ENCODE measurements at places on chromosomes 4 and X.

DNA sequence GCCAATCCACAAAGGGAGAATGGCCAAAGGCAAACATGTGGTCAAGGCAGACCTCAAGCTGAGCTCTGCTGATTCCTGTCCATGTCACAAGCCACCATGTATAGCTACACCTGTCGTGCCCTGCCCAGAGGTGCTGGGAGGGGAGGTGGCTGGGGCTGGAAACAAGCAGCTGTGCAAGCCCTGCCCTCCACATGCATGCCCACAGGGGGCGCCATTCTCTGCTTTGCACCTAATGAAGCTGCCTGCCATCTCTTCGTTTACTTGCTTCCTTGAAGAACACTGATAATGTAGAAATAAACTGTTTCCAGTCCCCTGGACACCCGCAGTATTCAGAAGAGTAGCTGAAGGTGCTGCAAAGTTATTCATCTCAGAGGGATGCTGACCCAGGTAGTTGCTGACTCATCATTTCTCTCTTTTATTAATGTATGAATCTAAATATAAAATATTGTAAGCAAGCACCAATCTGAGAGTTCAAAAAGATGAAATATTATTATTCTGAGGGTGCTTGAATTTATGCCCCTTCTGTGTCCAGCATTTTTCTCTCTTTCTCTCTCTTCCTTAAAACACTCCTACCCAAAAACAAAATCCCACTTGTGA is 278.6 kb downstream of the ADGRA3 start:
- DNase-seq = no peak

DNA sequence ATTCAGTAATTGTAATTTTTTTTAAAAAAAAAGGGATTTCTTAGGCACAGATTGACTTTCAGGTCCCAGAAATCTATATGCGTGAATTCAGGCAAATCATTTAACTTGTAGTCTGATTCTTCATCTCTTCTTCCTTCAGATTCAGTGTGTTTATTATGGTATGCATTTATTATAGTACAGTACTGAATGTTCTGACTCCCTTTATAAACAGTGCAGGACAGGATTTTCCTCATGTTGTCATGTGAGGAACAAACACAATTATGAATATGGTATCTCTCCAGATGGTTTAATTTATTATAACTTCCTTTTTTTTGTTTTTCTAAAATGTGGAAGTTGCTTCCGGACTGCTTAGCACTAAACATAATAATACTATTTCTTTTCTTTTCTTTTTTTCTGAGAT is 54.2 kb downstream of the RPS3A start:
- DNase-seq = no peak

- no peak for DNase-seq
Observed at GRCh38 chr4:174583056-174583455, 60.8 kb upstream of the HPGD start.

- peak; percentile 54 for DNase-seq
Observed at GRCh38 chr4:100295792-100296191, 105.5 kb upstream of the DDIT4L start.

GRCh38 chrX:25166546-25166945 is 150.8 kb upstream of the ARX start:
- no peak for DNase-seq

- no peak for DNase-seq
Observed at GRCh38 chr4:31647786-31648185, 927.6 kb downstream of the PCDH7 start.

GRCh38 chr4:126174627-126175026 is 859.9 kb downstream of the FAT4 start:
- no peak for DNase-seq

DNA sequence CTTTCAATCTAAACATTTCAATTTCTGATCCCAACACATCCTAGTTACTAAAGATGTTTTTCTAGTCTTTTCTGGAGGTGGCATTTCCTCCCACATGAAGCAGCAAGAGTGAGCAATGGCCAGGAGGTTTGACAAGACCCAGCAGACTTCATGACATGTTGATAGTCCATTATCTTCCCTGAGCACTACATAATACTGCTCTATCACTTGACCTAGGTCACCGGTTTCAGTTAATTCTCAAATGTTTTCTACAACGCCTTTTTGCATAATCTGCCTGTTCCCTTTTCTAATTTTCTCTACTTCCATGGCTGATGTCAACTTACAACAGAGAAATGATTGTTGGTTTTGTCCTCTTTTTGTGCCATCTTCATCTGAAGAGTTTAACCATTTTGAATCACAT is 62.0 kb upstream of the GPRIN3 start:
- no peak for DNase-seq

DNA sequence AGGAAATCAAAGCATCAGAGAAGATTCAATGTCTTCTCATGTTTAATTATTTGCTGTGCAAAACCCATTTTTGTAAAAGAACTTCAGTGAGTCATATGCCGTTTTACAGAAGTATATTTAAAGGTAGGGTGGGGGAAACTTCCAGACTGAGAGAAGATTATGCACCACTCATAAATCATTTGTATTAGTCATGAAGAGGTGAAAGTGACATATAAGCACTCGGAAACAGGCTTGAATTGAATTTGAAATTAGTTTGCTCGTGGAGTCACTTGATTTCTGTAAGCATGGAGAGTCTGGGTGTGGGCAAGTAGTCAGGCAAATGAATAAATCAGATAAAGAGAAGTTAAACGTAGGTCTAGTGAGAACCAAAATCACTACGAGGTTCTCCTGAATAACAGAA is 335.1 kb downstream of the ANK2 start:
- peak; percentile 87 for DNase-seq

DNA sequence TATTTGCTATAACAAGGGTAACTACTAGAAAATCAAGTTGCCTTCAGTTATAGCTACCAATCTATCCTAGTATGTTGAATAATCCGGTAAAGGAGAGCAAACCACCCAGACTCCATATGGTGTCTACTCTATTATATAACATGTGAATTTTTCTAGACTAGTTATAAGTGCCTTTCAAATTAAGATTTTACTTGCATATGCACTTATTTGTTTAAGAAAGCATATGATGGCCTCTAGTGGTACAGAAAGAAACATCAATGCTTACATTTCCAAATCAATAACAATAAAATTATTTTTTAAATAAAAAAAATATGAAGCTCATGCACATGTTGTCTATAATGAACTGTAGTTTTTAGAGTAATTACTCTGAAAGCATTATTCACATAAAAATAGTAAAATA is 1516.4 kb upstream of the PABPC4L start:
- DNase-seq = peak; percentile 1

GRCh38 chr4:4724321-4724720 is 135.1 kb upstream of the MSX1 start:
- DNase-seq = no peak

- DNase-seq = no peak
Observed at GRCh38 chrX:36961590-36961989, 46.6 kb upstream of the FAM47C start.

- DNase-seq = no peak
Observed at GRCh38 chr4:38943343-38943742, 75.7 kb downstream of the FAM114A1 start.

- DNase-seq = no peak
Observed at GRCh38 chrX:17654116-17654515, 83.2 kb upstream of the SCML1 start.

DNA sequence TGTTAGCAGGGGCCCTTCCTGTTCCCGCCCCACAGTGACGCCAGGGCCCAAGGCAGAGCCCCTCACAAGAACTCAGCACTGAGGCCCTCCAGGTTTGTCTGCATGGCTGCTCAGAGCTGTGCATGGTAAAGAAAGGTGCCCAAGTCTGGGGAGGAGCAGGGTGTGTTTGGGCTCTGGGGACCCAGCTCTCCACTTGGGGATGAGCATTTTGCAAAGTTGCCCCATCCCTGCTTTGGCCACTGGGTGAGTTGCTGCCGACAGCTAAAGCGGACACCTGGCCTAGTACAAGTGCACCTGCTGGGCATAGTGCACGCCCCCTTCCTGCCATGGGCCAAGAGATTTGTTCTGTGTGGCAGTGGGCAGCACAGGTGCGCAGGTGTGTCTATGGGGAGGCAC is 2.0 kb upstream of the MXD4 start:
- DNase-seq = no peak
